ENCODE measurements at places on chromosomes 6 and 20. TPM values are rescaled to one million over a fixed set of nuclear protein-coding genes. Genes with fewer than 3 reads are reported as not detected.

The ACSS1 gene
- total RNA-seq: 2.6 TPM

The TCF21 gene
- total RNA-seq: 0.20 TPM

The NHLRC1 gene
- total RNA-seq: 2.0 TPM

The THEMIS gene
- not detected for total RNA-seq

The HDGFL1 gene
- not detected for total RNA-seq

The TMEM244 gene
- total RNA-seq: 0.78 TPM

The SAPCD1 gene
- 1.1 TPM for total RNA-seq

The KCNK5 gene
- 0.37 TPM for total RNA-seq

The RIPPLY2 gene
- 1.4 TPM for total RNA-seq

The GTSF1L gene
- not detected for total RNA-seq

The BPI gene
- total RNA-seq: not detected

The KCNS1 gene
- total RNA-seq: 0.20 TPM

The VSTM2L gene
- 0.20 TPM for total RNA-seq

The ADGB gene
- not detected for total RNA-seq

The LPA gene
- total RNA-seq: not detected

The C6orf163 gene
- 2.9 TPM for total RNA-seq

The ULBP2 gene
- total RNA-seq: 1.5 TPM

The OR2B6 gene
- total RNA-seq: not detected

The BANF2 gene
- total RNA-seq: not detected

The GSTA1 gene
- total RNA-seq: not detected

The VARS1 gene
- total RNA-seq: 88.6 TPM

The LINC00237 gene
- not detected for total RNA-seq

The GJA1 gene
- 82.3 TPM for total RNA-seq

The E2F1 gene
- total RNA-seq: 5.5 TPM

The OSBPL2 gene
- 14.7 TPM for total RNA-seq

The AIF1 gene
- not detected for total RNA-seq

The BPIFB2 gene
- not detected for total RNA-seq

The DPPA5 gene
- total RNA-seq: not detected

The NKAIN4 gene
- not detected for total RNA-seq

The DAAM2 gene
- 1.1 TPM for total RNA-seq

The HLA-G gene
- total RNA-seq: not detected

The HLA-DMB gene
- not detected for total RNA-seq

The NFATC2 gene
- under 0.01 TPM for total RNA-seq

The PCED1A gene
- 27.9 TPM for total RNA-seq

The ENPP5 gene
- 0.78 TPM for total RNA-seq

The GSTA2 gene
- not detected for total RNA-seq

The TBCC gene
- 26.6 TPM for total RNA-seq

The FKBP5 gene
- total RNA-seq: 44.0 TPM

The OR2J3 gene
- total RNA-seq: not detected

The CALHM5 gene
- total RNA-seq: 4.0 TPM

The UFL1 gene
- 23.5 TPM for total RNA-seq

The ATP6V1G2 gene
- total RNA-seq: 1.8 TPM

The ADTRP gene
- total RNA-seq: 1.8 TPM

The TUBB2B gene
- total RNA-seq: 2.7 TPM

The KCNQ2 gene
- not detected for total RNA-seq

The COL21A1 gene
- total RNA-seq: 5.3 TPM

The BMP2 gene
- 1.1 TPM for total RNA-seq

The COL12A1 gene
- total RNA-seq: 151 TPM

The CDS2 gene
- 18.0 TPM for total RNA-seq

The GNAS-AS1 gene
- total RNA-seq: 2.0 TPM

The MOCS1 gene
- 12.5 TPM for total RNA-seq

The BMP6 gene
- total RNA-seq: 4.7 TPM

The C4B gene
- total RNA-seq: 1.4 TPM

The MYLK4 gene
- total RNA-seq: 0.73 TPM

The TREML1 gene
- total RNA-seq: not detected

The TMC2 gene
- under 0.01 TPM for total RNA-seq

The CST4 gene
- total RNA-seq: not detected
